ENCODE measurements at places on chromosomes 2 and 18.

DNA sequence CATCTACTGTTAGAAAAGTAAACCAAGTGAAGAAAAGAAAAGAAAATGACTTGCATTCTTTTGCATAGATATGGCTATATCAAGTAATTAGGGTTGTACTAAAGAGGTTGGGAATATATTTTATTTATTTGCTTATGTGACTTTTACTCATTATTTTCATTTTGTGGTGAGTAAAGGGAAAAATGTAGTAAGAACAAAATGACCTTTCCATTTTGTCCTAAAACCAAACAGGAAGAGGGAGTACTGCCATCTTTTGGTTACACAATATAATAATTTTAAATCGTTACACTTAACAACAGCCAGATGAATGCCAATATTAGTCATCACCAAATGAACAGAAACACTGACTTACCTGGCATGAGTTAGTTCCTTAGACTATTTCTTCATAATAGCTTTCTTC, 47.3 kb upstream of the NDUFV2 start:
- DNase-seq = no peak

- DNase-seq = peak; percentile 58
Measured at GRCh38 chr2:220687231-220687843, 884.8 kb downstream of the EPHA4 start.

- DNase-seq = no peak
Measured at GRCh38 chr2:209424199-209424701, 403 bp downstream of the MAP2 start.

DNA sequence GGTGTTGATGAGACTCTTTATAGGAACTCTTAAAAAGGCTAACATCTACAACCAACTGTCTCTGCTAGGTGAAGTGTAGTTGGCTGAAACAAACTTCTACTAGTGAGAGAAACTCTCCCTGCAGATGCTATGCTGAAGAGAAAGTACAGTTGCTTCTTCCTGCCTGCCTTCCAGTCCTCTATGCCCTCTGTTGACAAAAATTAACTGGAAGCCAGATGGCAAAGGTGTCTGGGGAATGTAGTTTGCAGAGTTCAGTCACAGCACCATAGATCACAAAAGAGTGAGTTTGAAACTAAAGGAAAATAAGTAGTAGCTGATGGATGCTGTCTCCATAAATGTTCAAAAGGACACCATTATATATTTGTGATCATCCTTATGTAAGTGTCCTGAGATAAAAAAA, 958.8 kb upstream of the NRXN1 start:
- no peak for DNase-seq

GRCh38 chr2:109409321-109410038, 204.3 kb downstream of the SEPTIN10 start:
- DNase-seq = no peak
